ENCODE measurements at places on chromosomes 2 and 18.

DNA sequence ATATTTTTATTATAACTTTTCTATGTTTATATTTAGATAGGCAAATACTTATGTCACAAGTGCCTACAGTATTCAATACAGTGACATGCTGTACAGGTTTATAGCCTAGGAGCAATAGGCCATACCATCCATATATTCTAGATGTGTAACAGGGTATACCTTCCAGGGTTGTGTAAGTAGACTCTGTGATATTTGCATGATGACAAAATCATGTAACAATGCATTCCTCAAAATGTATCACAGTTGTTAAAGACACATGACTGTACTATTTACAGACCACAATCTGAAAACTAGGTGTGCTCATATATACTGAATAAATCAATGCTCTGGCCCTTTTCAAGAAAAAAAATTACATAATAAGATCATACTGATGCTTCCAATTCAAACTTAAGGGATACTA, 433.2 kb upstream of the RGPD4 start:
- DNase-seq: no peak

- no peak for DNase-seq
These were observed 330.6 kb upstream of the SKOR2 start for GRCh38 chr18:47582093-47582492.

DNA sequence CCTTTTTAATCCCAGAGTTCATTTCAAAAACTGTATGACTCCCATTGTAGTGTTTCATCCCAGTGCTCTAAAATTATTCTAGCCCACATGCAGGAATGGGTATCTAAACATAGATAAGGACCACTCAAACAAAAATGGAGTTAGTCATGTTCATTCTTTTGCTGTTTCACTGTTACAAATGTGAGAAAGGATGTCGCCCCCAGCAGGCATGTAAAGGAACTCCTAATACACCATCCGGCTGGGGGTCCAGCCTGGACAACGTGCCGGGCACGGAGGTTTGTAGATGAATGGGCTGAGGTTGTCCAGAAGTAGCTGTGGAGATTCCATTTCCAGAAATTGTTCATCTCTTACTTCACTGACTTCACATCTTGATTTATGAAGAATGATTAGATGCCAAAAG, 101.9 kb upstream of the RAB12 start:
- DNase-seq: no peak

DNA sequence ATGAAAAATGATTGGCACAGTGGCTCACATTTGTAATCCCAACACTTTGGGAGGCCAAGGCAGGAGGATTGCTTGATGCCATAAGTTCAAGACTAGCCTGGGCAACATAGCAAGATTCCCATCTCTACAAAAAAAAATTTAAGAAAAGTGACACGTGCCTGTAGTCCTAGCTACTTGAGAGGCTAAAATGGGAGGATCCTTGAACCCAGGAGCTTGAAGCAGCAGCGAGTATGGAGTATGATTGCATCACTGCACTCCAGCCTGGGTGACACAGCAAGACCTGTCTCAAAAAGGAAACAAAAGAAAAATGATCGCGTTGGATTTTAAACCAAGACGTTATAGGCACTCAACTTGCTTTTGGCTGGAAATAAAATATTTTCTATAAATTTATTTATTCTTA, 37.8 kb upstream of the CREB1 start:
- DNase-seq: no peak

GRCh38 chr2:183284606-183285005, 160.4 kb downstream of the NUP35 start:
- DNase-seq: no peak

- no peak for DNase-seq
These were observed 57.8 kb downstream of the KIF1A start for GRCh38 chr2:240762249-240762648.

DNA sequence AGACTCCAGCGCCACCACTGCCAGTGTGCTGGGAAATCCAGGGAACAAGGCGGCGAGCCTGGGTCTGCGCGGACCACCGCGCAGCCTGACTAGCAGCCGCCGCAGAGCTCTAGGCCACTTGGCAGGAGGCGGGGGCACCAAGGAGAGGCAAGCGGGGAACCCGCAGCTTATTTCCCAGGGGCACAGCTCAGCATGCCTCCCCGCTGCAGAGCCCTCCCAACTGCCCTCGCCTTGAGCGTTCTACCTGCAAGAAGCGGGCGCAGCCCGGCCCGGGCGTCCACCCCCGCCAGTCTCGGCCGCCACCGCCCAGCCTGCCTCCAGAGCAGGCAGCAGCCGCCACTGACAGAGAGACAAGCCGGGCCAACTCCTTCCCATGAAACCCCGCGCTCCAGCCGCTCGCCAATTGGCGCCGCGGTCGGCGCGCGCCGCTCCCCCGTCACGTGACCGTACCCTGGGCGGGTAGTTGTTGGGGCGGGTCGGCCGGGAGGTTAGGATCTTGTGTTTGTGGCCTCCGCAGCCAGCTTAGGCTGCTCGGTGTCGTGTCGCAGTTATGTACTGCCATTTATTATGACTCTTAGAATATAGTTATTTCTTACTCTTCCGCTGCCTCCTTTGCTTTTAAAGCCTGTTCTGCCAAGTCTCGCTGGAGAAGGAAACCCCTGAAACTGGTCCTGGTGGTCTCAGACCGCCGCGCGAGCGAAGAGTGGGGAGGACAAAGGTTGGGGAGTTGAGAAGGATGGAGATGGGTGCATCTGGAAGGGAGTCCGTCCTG, at the start of gene LNPK:
TSS of gene LNPK (minus strand) at position 352 of the 772 bp plus-strand sequence. CDS start 6,683 bp downstream, outside the sequence.
- peak; percentile 94 for DNase-seq

DNA sequence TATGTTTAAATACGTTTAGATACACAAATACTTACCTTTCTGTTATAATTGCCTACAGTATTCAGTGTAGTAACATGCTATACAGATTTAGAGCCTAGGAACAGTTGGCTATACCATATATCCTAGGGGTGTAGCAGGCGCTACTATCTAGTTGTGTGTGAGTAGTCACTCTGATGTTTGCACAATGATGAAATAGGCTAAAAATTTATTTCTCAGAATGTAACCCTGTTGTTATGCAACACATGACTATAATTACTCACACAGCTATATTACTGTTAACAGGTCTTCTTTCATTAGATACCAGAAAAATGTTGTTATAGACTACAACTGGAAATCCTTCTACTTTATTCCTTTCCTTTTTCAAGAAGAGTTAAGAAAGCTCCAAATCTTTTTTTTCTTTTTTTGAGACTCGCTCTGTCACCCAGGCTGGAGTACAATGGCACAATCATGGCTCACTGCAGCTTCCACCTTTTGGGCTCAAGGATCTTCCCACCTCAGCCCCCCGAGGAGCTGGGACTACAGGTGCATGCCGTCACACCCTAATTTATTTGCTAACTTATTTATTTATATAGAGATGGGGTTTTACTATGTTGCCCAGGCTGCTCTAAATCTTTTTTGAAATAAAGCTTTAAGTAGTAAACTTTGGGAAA, 48.5 kb downstream of the C2orf74 start:
- no peak for DNase-seq

GRCh38 chr2:201580486-201580885, 62.8 kb downstream of the TMEM237 start:
- no peak for DNase-seq

GRCh38 chr2:178891265-178891958, 84.2 kb upstream of the TTN start:
- DNase-seq: peak; percentile 70
